ACHN (cell line): ENCODE measurements at places on chromosomes 3 and 15.

- DNase-seq, result no peak
Measured at GRCh38 chr3:140167600-140168281, 232.8 kb downstream of the CLSTN2 start.

DNA sequence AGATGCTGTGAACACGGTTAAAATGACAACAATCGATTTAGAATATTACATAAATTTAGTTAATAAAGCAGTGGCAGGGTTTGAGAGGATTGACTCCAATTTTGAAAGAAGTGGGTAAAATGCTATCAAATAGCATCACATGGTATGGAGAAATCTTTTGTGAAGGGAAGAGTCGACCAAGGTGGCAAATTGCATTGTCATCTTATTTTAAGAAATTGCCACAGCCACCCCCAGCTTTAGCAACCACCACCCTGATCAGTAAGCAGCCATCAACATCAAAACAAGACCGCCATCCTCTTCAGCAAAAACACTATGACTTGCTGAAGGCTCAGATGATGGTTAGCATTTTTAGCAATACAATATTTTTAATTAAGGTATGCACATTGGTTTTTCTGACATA, 5.7 kb upstream of the CCR5 start:
- no peak for DNase-seq

GRCh38 chr15:78457101-78457500, 19.1 kb downstream of the IREB2 start:
- no peak for DNase-seq

- no peak for DNase-seq
Measured at GRCh38 chr3:45679805-45680204, 9.4 kb upstream of the SACM1L start.

DNA sequence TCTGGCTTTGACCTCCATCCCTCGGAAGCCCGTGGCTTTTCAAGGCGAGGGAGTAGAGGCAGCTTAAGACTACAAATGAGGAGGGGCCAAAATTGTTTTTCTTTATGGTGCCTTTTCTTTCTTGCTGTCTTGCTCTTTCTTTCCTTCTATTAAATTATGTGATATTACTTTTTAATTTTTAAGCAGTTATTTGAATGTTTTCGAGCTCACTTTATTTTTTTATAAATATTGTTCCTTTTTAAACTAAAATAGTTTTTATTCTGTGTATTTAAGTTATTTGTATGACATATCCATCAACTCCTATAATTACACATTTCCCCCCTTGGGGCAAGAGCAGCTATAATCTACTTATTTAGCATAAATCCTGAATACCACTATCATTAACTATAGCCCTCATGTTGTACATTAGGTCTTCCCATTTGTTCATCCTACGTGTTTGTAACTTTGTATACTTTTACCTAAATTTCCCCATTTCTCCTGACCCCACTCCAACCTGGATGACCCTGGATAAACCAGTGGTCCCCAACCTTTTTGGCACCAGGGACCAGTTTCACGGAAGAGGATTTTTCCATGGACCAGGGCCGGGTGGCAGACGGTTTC, 622 bp upstream of the PLSCR1 start:
- no peak for DNase-seq

- DNase-seq, result no peak
Measured at GRCh38 chr3:133525435-133525834, 48.1 kb upstream of the CDV3 start.

- no peak for DNase-seq
Measured at GRCh38 chr3:40046149-40046548, 236.7 kb downstream of the MYRIP start.

GRCh38 chr3:16426665-16427064, 86.8 kb downstream of the RFTN1 start:
- no peak for DNase-seq

DNA sequence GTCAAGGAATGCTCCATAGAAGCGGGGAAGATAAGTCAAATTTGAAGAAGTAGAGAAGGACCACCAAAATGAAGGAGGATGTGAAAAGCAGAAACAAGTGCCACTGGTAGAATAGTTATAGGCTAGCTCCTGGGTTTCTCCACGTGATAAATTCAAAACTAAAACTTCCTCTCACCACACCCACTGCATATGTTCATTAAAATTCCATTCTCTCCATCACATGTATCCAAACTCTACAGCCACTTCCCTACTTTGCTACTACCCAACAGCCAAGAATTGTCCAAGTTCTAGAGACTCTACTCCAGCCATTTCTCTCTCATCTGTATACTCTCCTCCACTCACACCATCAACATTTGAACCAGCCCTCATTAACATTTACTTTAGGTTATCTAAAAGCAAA, 60.5 kb downstream of the COL8A1 start:
- DNase-seq, result no peak

- DNase-seq, result no peak
Measured at GRCh38 chr3:188948997-188949389, 222.8 kb upstream of the TPRG1 start.

DNA sequence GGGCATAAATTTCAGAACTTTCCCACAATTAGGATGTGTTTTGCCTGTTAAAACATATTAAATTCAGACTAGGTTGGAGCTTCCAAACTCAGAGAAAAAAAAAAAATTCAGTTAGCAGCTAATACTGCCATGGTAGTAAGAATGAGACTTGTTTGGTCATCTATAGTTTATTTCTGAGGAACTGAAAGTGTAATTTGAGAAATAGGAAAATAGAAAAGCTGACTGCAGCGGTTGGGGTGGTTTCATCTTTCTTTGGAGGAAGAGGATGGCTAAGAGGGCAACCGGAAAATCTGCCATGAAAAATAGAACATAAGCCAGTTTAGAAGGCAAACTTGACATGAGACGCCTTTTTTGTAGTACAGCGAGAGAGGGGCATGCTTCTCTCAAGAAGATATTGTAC, 371.2 kb upstream of the ROBO2 start:
- DNase-seq, result no peak
